Panc1 (cell line): ENCODE measurements at places on chromosomes 16 and 17. TPM values are rescaled to one million over a fixed set of nuclear protein-coding genes. Genes with fewer than 3 reads are reported as not detected.
A peak's percentile ranks its signal among the peaks of the same experiment; 100 is the strongest.

GRCh38 chr16:69906838-69907401 is 44.2 kb upstream of the CLEC18A start:
- no peak for DNase-seq
- H3K27me3 ChIP-seq: no peaks in the 10 kb centered on the region
- H3K4me1 ChIP-seq: no peaks in the 10 kb centered on the region
- no peaks in the 10 kb centered on the region for H3K36me3 ChIP-seq

DNA sequence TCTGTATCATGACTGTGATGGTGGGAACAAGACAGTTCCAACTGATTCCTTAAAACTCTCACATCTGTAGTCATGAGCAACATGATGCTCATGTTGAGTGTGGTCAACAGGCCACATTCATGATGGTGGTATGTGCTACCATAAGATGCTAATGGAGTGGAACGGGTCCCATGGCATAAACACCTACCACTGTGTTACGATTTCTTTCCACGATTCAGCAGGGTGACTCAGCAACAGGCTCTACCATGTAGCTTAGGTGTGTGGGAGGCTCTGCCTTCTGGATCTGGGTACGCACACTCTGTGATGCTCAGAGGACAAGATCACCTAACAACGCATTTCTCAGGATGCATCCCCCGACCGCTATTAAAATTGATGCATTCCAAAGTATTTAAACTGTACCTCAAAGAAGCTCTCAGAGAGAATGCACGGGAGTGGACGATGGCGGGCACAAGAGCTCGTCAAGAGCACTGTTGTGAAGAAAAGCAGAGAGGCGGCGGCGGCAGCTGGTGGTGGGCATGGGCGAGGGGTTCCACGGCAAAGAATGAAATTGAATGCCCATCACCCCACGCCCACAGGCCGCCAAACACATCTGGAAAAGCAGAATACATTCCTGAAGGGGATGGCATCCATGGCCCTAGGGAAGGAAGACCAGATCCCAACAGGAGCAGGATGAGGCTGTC is 133.3 kb downstream of the ZNF778 start:
- DNase-seq: no peak
- peaks cover 49% of the 10 kb centered on the region for H3K4me1 ChIP-seq
- no peak overlapping the region for H3K4me3 ChIP-seq
- H3K27me3 ChIP-seq: no peaks in the 10 kb centered on the region
- peak overlapping the region; percentile 51; the same call in 1 of the 2 replicates for H3K27ac ChIP-seq
- H3K36me3 ChIP-seq: no peaks in the 10 kb centered on the region

Gene CETP
- total RNA-seq: not detected

DNA sequence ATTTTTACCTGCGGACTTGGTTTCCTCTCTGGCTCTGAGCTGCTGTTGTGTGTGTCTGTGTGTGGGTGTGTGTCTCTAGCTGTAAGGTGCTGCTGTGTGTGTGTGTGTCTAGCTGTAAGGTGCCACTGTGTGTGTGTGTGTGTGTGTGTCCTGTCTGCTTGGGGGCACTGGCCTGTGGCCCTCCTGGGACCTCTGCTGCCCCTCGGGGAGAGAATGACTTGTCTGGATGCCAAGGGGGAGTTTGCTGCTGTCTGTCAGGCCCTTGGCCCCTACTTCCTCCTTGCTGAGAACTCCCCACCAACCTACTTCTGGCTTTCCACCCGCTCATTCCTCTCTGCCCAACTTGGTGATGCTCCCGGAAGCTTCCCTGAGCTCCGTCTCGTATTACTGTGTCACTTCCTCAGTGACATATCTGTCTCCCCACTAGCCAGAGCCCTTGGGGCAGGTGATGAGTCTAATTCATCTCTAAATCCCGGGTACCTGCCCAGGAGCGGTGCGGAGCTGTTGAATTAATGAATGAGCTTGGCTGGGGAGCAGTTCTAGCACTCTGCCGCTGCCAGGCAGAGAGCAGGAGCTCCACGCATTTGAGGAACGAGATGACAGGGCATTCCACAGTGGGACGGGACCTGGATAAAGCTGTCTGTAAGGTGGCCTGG is 3.5 kb upstream of the LASP1NB start:
- no peaks in the 10 kb centered on the region for H3K36me3 ChIP-seq
- H3K27ac ChIP-seq: no peak overlapping the region

Gene GFAP
- not detected for total RNA-seq
